ENCODE measurements at places on chromosomes 2 and 18.
A peak's percentile ranks its signal among the peaks of the same experiment; 100 is the strongest.

DNA sequence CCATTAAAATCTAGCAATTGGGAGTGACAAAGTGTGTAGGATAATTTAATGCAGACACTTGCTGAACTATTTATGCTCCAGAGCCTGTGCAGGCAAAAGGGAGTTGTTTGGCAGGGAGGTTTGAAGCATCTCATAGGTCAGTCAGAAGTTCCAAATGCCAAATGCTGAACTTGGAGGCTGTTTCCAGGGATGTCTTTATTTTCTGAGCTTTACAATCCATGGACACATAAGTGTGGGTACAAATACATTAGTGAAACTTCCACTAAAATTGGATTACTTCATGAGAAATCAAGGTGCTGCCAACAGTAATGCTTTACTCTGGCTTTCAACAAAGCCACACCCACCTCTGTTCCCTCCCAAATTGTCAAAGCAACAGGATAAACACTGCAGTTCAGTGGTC, 422.1 kb upstream of the SETBP1 start:
- no peak for DNase-seq

DNA sequence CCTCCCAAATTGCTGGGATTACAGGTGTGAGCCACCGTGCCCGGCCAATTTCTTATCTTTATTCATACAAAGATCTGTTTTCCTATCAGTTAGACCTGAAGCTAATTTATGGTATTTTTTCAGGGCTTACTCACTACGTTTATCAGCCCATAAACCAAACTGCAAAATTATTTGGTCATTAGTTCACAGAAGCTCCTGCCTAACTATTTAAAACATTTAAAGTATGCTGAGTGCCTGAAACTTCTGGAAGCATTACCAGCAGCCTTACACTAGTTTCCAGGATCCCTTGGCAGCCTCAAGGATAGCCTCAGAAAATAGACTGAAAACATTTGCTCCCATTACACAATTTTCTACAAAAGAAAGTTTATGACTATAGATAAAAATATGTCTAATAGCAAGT, 68.8 kb downstream of the GALNT13 start:
- DNase-seq, result no peak

DNA sequence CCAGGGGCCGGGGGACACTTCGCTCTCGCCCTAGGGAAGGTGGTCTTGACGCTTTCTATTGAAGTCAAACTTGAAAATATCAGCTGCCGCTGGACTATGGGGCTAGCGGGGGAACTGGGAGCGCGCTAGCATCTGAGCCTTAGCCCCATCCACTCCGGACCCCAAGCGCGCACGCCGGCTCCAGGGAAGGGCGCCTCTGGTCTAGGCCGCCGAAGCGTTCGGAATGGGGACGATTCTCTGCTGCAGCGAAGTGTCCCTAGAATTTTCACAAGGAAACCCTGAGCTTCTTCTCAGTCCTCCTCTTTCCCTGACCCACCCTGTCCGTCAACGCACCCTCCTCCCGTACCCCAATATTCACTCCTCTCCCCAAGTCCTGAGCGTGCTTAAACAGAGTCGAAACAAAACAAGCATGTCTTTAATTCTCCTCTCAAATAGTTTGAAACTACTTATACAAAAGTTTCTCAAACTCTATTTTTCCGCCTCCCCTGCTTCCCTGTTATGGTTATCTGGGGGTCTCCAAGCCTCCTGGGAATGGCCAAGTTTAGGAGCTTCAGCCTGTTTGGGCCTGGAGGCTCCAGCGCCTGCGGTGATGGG, 5.0 kb downstream of the RAX start:
- DNase-seq, result no peak

- DNase-seq, result no peak
Measured at GRCh38 chr2:21819454-21819853, 695.7 kb downstream of the TDRD15 start.

GRCh38 chr2:222017252-222017850, 281.4 kb downstream of the PAX3 start:
- DNase-seq, result no peak

DNA sequence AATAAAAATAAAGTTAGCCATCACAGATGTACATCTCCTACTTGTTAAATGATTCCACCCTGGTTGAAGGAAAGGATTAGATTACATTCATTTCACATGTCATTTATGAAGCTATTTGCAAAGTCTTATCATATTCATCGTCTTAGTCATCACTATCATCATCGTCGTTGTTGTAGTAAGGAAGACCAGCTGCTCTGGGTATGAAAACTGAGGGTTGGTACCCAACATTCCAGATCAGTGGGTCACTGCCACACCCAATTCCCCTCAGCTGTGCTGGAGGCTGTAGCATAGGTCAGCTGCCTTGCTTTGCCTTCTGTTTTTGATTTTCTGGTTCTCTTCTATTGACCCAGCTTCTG, 20.9 kb upstream of the CCBE1 start:
- no peak for DNase-seq

- DNase-seq, result no peak
Measured at GRCh38 chr2:150122871-150123613, 364.4 kb downstream of the RND3 start.

- no peak for DNase-seq
Measured at GRCh38 chr2:134583997-134584520, 134.7 kb downstream of the TMEM163 start.

DNA sequence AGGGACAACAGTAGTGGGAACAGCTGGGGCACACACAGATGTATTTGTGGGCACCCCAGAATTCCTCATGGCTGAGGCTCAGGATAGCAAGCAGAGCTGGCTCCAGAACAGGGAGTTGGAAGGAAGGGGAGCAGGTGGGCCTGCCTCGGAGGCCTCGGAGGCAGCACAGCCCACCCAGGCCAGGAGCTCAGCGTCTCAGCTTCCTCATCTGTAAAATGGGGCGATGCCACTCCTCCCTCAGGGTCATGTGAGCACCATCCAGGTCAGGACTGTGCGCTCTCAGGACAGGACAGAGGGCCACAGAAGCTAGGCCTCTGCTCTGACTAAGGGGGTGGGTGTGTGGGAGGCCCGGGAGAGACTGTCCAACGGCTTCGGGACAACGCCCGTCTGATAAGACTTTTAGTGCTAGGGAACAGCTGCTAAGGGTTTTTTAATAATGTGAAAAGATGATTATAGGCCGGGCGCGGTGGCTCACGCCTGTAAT, 106.2 kb downstream of the HDAC4 start:
- no peak for DNase-seq

- DNase-seq, result no peak
Measured at GRCh38 chr18:31065036-31065773, 22.7 kb upstream of the DSC3 start.

DNA sequence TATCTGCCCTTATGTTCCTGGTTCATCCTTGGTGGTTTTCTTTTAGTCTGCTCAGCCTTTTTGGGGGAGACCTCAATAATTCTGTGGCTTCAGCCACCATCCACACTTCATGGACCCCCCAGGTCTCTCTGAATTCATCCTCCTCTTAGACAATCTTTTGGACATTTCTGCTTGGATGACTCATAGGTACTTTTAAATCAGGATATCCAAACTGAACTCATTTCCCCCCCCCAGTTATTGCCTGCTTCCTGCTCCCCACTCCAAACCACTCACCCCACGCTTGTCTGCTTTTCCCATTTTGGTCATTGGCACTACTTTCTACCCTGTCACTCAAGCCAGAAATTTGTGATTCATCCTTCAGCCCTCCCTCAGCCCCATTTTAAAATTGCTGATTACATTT, 78.5 kb downstream of the TANC1 start:
- DNase-seq, result no peak

- no peak for DNase-seq
Measured at GRCh38 chr2:217981084-217981730, 21.6 kb downstream of the TNS1 start.

DNA sequence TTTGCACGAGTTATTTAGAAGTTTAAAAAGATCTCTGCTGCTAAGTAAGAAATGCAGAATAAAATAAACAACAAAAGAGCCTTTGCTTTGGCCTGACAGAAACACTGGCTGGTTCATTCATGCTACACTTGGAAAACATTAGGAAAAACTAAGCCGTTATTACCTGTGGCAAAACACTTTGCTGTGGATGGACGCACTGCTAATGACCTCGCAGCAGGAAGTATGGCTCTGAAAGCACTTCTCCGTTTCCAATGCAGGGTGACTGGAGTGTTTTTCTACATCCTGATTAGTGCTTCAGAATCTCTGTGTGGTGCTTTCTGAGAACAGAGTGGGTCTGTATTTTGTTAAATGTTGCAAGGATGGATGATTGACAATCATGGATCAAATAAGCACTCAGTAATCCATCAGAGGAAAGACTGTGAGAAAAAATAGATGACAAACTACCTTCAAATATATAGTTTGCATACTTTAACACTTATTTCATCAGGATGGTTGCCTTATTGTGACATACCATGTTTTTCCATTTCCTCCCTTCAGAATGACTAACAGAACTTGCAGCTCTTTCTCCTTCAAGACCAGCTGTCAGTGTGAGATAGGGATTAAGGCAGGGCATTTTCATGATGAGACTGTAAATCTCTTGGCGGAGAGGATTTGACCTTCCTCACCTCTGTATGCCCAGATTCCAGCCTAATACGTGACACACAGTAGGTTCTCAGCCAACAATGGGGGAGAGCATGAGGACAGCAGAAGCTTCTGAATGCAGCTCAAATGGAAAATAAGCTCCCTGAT, 38.0 kb downstream of the LINC00305 start:
- no peak for DNase-seq

DNA sequence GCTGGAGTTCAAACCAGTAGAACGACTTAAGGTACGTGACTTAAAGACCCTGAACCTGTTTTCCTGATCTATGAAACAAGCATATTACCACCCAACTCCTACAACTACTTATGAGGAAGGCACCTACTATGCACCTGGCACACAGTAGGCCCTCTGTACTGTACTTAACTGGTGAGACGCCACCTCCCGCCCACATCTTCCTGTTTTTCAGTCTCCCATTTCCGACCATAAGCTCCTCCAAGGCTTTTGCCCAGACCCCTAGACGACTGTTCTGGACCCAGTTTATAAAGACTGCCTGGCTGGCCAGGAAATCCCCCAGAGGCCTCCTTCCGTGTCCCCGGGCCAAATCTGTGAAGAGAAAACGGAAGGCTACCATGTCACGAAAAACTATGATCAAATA, 1.5 kb downstream of the GALNT14 start:
- no peak for DNase-seq

DNA sequence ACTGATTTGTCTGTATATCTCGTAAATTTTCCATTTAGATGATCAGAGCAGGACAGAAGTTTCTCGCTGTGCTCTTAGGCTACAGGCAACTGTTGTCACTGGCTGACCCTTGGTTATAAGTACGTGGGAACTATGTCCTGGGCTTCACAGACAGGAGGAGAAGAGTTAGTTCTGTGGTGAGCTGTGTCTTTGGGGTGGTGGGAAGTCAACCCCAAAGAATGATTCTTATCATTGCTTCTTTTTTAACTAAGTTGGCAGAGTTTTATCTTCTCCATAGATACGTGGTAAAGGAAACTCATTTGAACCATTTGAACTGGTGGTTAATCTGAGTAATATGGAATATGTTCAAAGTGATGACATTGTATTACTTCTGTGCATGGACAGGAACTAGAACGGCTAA, 230.6 kb upstream of the EPAS1 start:
- DNase-seq, result no peak

DNA sequence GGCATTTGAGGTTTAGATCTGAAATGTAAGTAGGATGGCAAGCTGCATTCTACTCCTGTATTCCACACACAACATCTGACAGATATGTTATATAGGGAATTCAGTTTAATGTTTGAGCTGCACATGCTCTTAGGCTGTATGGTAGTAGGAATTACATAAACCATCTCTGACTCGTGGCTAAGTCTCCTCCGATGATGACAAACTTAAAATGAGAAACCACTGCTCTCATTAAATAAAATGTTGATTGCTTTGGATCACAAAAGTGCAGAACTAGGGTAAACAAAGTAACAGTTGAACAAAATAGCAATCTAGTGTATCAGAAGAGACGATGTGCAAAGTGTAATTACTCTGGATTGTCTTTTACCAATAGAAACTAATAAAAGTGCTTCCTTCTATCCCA, 50.1 kb upstream of the WDR75 start:
- no peak for DNase-seq

DNA sequence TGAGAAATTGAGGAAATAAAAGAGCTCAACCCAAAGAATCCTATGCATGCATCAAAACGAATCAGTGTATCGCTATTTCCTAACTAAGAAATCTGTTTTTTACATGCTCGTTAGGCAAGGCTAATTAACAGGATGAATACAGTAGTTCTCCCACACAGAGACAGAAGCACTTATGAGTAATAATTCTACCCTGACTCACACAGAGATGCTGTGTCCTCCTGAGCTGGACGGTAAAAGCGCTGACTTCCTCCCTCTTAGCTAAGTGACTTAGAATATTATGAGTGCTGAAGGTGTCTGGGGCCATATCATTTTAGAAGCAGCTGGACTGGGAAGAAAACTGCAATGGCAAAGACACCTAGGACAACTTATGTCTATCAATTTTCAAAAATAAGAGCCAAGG, 18.5 kb downstream of the PLEKHM3 start:
- DNase-seq, result peak; percentile 7

DNA sequence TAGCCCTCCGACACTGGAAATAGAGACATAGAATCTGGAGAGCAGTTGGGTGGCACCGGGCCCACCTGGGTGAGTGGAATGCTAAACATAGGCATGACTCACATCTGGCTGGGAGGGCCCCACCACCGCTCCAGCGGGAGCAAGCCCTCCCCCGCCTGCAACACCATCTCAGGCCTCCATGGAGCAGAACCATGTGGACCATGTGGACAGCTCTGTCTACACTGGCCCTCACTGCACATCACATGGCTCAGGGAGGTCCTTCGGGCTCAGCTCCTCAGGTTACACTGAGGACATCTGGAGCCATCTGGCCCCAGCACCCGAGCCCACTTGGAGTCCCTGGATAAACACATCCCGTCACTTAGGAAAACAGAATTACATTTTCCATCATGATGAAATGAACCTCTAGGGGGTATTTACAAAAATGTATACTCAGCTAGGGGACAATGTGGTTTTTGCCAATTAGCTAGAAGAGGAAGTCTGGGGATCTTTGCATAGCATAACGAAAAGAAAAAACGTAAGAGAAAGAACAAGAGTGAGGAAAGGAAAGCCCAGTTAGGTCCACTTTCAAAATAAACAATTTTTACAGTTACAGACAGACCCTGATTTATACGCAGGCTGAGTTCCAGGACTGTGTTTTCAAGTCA, 30.7 kb upstream of the MLPH start:
- no peak for DNase-seq

GRCh38 chr18:10850216-10850615, 299.2 kb downstream of the PIEZO2 start:
- DNase-seq, result no peak

DNA sequence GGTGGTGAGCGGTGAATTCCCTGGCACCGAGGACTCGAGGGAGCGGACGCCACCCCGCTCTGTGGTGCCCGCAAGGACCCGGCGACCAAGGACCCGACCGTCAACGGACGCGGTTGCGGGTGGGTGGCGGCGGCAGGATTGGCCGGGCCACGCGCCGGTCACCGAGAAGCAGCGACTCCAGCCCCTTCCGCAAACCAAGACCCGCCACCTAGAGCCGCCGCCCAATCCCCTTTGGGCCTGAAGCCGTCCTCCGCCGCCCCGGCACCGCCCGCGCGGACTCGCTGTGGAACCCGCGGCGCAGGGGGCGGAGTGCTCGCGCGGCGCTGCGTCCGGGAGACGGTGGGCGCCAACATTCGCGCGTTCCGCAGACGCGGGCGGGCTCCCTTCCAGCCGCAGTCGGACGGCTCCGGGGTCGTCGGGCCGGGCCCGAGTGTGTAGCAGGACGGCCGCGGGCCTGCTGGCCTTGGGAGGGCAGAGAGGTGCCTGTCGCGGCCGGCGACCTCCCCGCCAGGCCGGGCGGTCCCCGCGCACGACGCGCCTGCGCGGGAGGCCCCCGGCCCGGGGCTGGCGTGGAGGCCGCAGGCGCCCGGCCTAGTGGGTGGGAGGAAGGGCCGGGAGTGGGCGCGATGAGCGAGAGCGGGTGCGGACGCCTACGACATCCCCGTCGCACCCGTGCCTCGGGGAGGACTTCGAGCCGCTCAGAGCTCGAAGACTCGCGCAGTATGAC, at the start of the genes FAM228B and PFN4:
TSS of gene FAM228B (plus strand) at position 275 of the 727 bp plus-strand sequence. CDS start 893 bp downstream, outside the sequence.
TSS of gene PFN4 (minus strand) at position 140 of the 727 bp plus-strand sequence. CDS start 799 bp downstream, outside the sequence.
- DNase-seq, result peak; percentile 74

Measured in activated CD4-positive, alpha-beta T cell treated with anti-CD3 and anti-CD28 coated beads for 48 hours (primary cell).